ENCODE measurements at places on chromosomes 5 and 9.

- no peak for DNase-seq
These were observed 15.1 kb downstream of the RXRA start for GRCh38 chr9:134341306-134341705.

DNA sequence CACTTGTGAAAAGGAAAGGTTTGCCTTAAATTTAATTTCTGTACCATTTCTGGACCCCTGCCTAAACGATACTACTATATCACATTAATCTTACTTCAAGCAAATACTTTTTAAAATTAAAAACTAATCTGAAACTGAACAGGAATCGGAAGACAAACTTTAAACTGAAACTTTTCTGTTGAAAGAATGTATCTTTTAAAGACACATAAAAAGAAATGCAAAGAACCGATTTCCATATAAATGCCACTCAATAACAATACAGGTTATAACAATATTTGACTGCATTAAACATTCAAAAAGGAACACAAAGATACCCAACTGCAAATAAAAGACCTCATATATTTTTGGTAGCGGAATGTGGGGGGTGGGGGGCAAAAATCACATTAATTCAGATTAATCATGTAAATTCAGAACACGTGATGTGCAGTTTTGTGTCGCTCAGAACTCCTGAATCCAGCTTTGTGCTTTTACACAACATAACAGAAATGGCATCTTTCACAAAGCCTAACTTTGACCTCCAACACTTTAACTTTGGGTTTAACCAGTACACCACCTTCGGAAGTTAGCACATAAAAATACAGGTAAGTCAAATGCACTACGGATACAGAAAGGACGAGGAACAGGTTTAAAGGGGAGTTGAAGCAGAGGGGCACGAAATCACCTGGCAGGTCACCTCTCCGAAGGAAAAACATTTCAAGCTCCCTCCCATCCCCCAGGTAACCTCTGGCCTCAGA lies 925 bp downstream of the LIFR start:
- DNase-seq, result no peak

- DNase-seq, result no peak
These were observed 589.8 kb downstream of the PRELID2 start for GRCh38 chr5:145245354-145245753.

GRCh38 chr5:14848385-14848784 lies 23.2 kb downstream of the ANKH start:
- DNase-seq, result no peak

GRCh38 chr9:100865648-100866047 lies 162.9 kb upstream of the PLPPR1 start:
- DNase-seq, result no peak

DNA sequence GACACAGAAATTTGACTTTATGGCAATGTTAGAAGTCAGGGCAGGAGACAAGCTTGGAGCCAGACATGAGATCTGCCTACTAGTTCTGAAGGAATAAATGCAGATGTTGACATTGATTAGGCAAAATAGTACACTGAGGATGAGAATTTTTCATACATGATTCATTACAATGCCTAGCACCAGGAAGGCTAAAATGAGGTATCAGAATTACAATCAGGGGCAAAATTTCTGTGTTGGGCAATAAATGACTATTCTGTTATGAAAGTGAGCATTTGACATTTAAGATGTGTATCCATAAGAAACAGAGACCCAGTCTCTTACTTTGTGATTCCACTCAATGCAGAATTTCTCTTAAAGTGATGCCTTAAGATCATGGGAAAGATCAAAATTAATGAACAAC lies 92.4 kb upstream of the CDH10 start:
- no peak for DNase-seq

GRCh38 chr9:131091352-131091992 lies 4.9 kb upstream of the AIF1L start:
- no peak for DNase-seq

GRCh38 chr9:136717399-136717798 lies 5.0 kb downstream of the DIPK1B start:
- DNase-seq, result no peak

All from lower leg skin (tissue), 4 donors.